ENCODE measurements at places on chromosomes 5 and 9.

DNA sequence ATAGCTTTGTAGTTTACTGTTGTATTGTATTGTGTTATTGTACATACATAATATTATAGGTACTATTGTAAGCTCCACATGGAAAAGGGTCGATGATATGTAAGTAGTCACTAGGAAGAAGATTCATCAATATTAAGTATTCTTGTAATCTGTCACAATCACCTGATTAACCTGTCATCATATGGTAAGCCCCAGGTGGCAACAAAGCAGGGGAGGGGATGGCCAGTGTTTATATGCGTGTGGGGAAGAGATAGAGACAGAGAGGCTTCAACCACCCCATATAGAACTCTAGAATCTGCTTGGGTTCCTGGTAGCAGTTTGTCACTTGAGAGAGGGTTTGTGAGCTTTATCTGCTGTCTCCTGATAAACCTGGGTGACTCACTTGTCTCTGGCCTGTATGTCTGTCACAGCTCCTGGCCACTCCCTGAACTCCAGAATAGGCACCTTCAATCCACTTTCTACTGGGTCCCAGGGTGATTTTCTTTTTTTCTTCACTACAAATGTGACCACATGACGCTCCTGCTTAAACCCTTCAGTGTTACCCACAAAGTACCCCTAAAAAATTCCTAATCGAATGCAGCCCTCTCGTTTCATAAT is 48.9 kb upstream of the CPEB4 start:
- no peak for DNase-seq

DNA sequence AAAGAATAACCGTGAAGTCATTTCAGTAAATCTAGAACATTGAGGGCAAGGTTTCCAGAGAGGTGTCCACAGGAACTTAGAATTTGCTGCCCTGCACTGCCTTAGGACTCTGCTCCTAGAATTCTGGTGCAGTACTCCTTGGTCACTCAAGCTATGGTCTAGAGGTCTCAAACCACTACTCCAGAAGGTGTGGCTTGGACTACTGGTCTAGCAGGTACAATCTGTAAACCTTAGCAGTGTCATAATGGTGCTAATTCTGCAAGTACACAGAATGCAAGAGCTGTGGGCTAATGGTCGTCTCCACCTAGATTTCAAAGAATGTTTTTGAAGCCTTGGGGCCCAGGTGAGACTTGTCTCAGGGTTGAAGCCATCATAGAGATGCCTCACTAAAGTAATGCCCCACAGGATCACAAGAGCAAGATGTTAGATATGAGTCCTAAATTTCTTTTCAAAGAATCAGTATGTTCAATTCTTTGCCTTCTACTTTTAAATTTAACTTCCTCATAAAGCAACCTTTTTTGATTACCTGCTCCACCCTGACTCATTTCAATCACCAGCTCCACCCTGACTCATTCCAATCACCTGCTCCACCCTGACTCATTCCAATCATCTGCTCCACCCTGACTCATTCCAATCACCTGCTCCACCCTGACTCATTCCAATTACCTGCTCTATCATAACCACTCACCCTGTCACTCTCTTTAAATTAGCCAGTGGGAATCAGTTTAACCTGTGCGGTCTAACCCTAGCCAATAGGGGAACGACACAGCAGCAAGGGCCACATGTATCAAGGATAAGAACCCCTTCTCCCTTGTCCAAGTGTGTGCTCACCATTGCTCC is 1111.8 kb upstream of the ACO1 start:
- DNase-seq: no peak

DNA sequence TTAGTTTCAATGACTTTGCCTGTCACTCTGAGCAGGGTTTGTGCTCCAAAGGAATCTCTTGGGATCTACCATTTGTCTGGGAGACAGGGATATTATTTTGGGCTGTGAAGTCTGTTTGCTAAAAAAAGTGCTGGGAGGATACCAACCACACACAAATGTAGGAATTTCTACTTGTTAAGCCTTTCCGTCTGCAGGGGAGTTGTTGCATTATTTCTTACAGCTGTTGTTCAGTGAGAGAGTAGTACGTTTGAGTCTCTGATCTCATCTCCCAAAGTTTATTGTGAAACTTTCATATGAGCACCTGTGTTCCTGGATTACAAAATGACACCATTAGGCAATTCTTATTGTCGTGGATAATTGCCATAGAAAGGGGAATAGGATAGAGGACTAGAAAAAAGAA is 78.3 kb upstream of the SEMA6A start:
- DNase-seq: no peak

GRCh38 chr5:55585206-55585610 is 50.4 kb upstream of the PLPP1 start:
- DNase-seq: no peak

GRCh38 chr5:5752844-5753243 is 330.4 kb downstream of the ICE1 start:
- no peak for DNase-seq

GRCh38 chr5:161314033-161314432 is 232.5 kb downstream of the GABRB2 start:
- no peak for DNase-seq

DNA sequence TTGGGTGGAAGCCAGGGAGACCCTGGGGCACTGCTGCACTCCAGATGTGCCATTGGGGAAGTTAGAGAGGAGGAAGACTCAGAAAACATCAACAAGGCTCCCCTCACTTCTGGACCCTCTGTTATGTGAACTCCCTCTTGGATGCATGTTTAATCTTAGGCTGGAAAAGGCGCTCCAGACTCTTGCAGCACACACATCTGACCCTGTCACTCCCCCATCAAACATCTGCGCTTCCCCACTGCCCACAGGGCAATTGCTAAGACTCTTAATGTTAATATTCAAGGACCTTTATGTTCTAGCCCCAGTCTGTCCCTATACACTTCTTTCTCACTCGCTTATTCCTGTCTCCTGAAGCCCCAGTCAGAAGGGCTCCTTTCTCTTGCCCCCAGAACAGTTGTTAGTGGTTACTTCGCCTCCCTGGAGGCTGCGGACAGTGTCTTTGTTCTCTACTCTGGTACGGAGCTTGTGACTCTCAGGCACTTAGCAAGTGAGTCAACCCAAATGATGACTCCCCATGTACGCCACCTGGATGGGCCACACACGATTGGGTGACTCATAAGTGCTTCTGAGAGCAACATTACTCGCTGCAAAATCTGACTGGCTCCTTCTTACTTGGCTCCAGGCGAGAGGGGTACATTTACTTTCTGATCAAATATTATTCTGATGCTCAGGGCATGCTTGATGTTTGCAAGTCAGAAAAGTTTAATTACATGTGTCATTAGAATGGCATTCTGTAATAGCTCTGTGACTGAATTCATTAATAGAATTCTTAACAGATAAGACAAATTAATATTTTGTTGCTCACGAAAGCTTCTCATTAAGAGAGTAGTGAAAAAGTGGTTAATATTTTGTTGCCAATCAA is 193.6 kb downstream of the HSPA4 start:
- no peak for DNase-seq

DNA sequence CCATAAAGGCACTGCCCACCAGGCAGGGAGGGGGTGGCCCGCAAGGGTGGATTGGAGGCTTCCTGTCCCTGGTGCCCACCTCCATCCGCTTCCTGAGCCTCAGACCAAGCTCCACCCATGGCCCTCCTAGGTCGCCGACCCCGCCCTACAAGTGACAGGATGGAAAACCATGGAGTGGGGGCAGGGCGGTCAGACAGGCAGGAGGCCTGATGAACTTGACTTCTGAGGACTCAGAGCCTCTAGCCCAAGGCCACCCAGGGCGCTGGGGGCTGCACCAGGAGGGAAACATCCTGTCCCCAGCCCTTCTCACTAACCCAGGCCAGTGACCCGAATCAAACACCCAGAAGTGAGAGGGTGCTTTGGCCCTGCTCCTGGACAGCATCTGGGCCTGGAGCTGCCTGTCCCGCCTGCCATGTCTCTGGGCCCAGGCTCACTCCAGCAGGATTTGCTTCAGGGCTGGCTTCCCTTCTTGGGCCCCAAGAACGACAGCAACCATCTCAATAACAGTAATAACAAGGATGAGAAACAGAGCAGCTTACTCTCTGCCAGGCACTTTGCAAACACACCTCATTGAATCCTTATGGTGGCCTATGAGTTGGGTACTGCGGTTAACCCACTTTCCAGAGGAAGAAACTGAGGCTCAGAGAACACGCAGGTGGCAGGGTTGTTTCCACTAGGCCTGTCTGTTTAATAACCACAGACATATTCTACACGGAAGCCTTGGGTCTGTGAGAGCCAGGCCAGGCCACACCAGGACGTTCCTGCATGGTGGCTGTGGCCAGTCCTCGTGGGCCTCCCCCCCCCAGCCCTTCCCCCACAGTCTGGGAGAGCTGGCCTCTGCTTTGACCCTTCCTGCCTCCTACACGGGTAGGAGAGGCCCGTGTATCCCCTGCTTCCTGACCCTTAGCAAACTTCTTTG is 4.4 kb upstream of the ST6GALNAC6 start:
- DNase-seq: peak; percentile 78

DNA sequence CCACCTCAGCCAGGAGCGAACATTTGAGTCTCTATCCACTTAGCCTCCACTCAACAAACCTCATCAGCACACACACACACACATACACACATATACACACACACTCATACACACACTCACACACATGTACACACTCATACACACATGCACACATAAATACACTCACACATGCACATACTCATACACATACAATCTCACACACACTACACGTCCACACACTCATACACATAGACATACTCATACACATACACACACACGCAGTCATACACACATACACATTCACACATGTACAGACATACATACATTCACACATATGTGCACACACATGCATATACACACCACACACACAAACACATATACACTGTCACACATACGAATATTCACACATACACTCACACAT is 208.2 kb downstream of the AGTPBP1 start:
- no peak for DNase-seq

DNA sequence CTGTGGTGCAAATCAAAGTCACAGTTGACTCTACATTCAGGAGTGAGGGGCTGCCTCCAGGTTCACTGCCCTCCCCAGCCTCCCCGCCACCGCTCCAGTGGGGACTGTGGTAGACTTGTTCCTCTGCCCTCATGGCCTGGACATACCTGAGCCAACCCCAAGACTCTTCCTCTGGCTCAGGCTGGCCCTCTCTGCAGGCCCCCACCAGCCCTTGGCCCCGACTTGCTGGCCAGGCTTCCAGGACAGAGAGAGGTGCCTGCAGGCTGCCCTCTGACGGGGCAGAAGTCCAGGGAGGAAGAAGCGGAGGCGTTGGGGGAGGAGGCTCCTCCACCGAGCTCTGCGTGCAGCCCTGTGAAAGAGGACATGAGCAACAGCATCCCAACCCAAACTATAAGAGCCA is 2.8 kb upstream of the SARDH start:
- no peak for DNase-seq

DNA sequence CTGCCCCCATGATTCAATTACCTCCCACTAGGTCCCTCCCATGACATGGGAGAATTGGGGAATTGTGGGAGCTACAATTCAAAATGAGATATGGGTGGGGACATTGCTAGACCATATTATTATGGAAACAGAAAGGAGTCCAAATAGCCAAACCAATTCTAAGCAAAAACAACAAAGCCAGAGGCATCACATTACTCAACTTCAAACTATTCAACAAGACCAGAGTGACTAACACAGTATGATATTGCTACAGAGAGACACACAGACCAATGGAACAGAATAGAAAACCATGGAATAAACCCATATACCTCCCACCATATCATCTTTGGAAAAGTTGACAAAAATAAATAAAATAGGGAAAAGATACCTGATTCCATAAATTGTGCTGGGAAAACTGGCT is 710.5 kb upstream of the CDH9 start:
- DNase-seq: no peak

GRCh38 chr5:891117-891836 is 1.3 kb downstream of the BRD9 start:
- DNase-seq: no peak

DNA sequence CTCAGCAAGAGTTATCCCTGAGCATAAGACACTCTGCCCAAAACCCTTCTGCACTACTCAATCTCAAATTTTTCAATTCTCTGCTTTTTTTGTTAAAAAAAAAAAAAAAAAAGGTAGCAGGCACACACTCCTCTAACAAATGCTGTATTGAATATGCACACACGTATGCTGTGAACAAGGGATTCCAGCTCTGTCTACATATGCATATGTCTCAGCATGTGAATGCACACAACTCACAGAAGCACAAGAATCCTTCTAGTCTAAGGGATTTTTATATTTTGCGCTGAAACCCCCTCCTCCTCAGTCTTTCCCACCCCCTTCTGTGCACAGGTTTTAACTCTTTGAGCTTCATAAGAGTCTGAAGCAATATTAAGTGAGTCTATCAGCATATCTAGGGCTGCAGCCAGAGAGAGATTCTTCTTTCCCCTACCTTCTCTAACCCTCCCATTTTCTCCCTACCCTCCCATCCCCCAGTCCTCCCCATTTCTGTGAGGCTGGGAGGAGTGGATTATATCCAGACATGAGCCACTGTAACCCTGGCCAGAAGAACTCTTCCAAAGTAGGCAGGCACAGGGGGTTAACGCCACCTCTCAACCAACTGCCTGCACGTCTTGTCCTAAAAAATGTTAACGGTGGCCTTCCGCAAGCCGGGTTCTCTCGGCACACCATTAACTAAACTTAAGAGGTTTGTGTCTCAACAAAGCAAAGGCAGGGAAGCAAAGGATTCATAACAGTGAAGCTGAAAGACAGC is 1.0 kb downstream of the GABRB2 start:
- no peak for DNase-seq

DNA sequence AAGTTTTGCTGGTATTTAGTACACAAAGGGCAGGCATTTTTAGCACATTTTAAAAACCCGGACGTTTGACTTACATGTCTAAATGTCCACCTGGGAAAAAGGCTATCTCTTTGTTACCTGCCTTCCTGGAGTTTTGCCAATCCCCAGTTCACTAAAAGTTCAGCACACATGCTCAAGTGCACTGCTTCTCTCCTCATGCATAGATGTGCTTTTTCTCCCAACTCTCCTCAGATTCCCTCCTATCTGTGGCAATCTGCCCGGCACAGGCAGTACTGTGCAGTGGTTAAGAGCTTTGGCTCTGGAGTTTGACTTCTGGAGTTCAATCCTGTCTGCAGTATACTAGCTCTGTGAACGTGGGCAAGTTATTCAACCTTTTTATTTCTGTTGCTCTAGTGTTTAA is 8.3 kb upstream of the CCNO start:
- no peak for DNase-seq

DNA sequence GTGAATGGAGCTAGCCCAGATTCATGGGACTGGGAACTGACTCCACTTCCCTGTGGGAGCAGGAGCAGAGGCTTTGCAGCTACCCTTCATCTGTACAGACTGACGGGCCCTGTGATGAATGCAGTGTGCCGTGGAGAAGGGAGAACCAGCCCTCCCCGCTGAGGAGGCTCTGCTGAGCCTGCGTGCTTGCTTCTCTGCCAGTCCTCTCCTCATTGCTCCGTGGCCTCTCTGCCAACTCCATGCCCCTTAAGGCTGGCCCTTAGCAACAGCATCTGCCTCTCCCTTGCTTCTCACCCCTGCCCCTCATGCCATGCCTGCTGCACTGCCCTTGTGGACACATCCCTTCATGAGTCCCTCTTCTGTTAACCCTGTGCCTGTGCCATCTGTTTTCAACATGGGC is 53.6 kb downstream of the GADD45G start:
- DNase-seq: no peak

- no peak for DNase-seq
Observed at GRCh38 chr9:34714007-34714406, 4.1 kb upstream of the CCL21 start.
